Type B pancreatic cell (in vitro differentiated cells): ENCODE measurements at places on chromosomes 16 and 17. TPM values are rescaled to one million over a fixed set of nuclear protein-coding genes. Genes with fewer than 3 reads are reported as not detected.

The NOTUM gene
- 1.9 and 3.2 TPM in 2 replicates for total RNA-seq

DNA sequence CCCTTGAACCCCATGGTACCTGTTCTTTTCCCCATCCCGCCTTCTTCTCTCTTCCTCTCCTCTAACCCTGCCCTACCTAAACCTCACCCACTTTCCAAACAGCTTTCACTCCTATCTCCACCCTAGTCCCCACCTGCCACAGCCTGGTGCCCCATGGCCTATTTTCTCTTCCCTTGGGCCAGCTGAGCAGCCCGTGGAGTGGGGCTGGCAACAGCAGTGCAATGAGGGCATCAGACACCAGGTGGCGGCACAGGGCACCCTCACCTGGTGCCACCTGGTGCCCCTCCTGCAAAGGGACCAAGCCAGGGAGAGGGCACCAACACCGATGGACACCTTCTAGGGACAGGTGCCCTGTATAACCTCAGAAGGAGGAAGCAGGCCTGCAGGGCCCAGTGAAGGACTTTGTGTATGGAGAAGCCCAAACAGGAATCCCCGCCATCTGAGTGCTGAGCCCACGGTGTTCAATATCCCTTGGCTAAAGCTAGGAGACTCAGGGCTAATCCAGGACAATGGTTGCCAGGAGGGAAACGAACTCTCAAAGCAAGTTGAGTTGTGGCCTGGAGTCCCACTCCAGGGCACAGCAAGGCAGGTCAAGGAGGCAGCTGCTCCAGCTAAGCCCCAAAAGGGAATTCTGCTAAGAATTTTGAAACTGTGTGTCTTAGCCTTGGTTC, 4.0 kb upstream of the ABCC3 start:
- DNase-seq, result no peak

DNA sequence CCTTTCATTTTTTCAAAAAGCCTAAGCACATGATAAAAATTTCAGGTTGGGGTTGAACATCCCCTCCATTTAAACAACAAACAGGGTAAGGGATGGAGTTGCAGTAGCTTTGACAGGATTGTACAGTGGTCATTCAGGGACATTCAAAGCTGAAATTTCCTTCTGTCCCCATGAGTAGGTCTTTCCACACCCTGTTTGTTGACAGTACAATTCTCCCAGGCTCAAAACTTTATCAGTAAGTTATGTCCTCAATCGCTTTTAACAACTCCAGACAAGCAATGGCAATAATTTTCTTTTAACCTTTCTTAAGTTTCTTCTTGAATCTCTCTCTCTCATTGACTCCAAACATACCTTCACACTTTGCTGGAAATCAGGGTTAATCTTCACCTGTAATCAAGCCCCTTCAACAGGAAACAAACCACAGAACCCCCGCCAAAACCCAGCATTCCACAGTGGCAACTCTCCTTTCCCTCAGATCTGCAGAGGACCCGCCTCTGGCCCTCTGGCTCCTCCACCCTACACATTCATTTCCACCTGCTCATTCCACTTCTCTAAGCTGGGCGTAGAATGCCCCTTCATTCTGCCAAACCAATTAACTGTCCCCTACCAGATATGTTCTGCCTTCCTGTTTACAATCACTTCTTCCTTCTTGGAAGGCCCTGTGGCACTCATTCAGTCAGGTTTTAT, 20.7 kb downstream of the TXNDC11 start:
- no peak for DNase-seq

GRCh38 chr16:14409563-14409962, 220.5 kb downstream of the PARN start:
- DNase-seq, result no peak
